ENCODE measurements at places on chromosomes 7 and 10.

DNA sequence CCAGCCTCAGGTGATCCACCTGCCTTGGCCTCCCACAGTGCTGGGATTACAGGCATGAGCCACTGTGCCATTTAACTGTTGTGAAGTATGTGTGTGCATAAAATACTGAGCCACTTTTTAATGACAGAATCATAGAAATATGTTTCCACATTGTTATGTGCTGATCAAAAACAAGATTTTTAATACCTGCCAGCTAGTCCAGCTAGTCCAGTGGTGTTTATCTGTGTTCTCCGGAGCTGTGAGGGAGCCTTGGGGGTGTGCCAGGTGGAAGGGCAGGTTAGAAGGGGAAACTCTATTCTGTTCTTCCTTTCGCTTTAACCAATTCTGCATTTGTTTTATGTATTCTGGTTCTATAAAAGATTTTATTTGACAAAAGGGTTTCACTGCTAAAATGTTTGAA, 7.0 kb downstream of the FAM221A start:
- DNase-seq: no peak

GRCh38 chr10:65620404-65621048, 1305.3 kb upstream of the LRRTM3 start:
- no peak for DNase-seq

- no peak for DNase-seq
These were observed 385 bp upstream of the C10orf90 start for GRCh38 chr10:126670895-126671261.

GRCh38 chr7:91310830-91311460, 46.7 kb downstream of the FZD1 start:
- no peak for DNase-seq

- DNase-seq: no peak
These were observed 28.5 kb upstream of the STK17A start for GRCh38 chr7:43554423-43554822.
